ENCODE measurements at places on chromosomes 7 and 10.

- H3K27ac ChIP-seq = no peak overlapping the region
- no peak overlapping the region for H3K4me3 ChIP-seq
- H3K4me1 ChIP-seq = peaks cover 57% of the 10 kb centered on the region
- H3K36me3 ChIP-seq = peaks cover 15% of the 10 kb centered on the region
These were observed 490 bp downstream of the KIN start for GRCh38 chr10:7787150-7787856.

GRCh38 chr7:95357623-95358022 is 33.3 kb upstream of the PON1 start:
- no peak overlapping the region for H3K4me3 ChIP-seq
- H3K27me3 ChIP-seq = peaks cover 8% of the 10 kb centered on the region
- no peak overlapping the region for H3K27ac ChIP-seq

DNA sequence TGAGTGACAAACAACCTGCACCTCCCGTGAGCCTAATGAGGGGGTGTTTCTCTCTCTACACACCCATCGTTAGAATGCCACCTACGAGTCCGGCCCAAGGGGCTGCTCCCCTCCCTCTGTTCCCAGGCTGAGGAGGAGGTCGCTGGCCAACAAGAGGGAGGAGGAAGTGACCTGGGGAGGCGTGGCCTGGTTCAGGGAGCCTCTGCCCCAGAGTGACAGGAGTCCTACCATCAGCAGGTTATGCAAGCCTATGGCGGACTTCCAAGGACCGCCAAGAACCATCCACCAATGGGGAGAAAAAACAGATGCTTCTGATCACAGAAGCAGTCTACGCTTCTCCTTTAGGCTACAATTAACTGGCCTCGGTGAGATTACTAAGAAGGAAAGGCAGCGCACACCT is 12.3 kb upstream of the EGFR start:
- H3K4me3 ChIP-seq = no peak overlapping the region
- no peaks in the 10 kb centered on the region for H3K4me1 ChIP-seq
- DNase-seq = no peak
- H3K27me3 ChIP-seq = peaks cover 22% of the 10 kb centered on the region
- no peaks in the 10 kb centered on the region for H3K36me3 ChIP-seq

DNA sequence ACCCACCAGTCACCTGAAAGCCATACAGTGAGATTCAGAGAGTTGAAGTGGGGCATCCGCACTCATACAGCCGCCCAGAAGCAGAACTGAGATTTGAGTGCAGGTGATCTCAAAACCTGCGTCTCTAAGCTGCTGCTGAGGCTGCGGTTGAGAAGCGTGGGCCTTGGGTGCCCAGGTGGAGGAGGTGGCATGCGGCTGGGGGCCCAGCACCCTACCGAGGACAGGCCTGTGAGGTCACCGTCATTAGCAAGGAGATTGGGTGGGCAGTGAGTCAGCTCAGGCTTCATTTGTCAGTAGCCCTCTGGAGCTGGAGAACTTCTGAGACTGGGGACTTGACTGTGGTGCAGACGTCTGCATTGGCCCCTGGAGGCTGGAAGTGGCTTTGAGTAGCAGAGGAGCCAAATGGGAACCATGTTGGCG is 29.8 kb downstream of the ZMIZ1 start:
- no peaks in the 10 kb centered on the region for H3K27me3 ChIP-seq
- peaks cover 33% of the 10 kb centered on the region for H3K4me1 ChIP-seq
- H3K36me3 ChIP-seq = peaks cover 5% of the 10 kb centered on the region
- no peak overlapping the region for H3K27ac ChIP-seq
- no peak for DNase-seq
- no peak overlapping the region for H3K4me3 ChIP-seq

- peak overlapping the region; percentile 82 for H3K4me3 ChIP-seq
- H3K27me3 ChIP-seq = peaks cover 13% of the 10 kb centered on the region
- peak overlapping the region; percentile 91 for H3K27ac ChIP-seq
- DNase-seq = no peak
These were observed 680 bp downstream of the C7orf57 start for GRCh38 chr7:48035967-48036478.

- DNase-seq = no peak
- H3K4me3 ChIP-seq = no peak overlapping the region
- H3K27me3 ChIP-seq = no peaks in the 10 kb centered on the region
- H3K4me1 ChIP-seq = peaks cover 20% of the 10 kb centered on the region
These were observed 184.2 kb downstream of the MAD1L1 start for GRCh38 chr7:2048531-2048930.

DNA sequence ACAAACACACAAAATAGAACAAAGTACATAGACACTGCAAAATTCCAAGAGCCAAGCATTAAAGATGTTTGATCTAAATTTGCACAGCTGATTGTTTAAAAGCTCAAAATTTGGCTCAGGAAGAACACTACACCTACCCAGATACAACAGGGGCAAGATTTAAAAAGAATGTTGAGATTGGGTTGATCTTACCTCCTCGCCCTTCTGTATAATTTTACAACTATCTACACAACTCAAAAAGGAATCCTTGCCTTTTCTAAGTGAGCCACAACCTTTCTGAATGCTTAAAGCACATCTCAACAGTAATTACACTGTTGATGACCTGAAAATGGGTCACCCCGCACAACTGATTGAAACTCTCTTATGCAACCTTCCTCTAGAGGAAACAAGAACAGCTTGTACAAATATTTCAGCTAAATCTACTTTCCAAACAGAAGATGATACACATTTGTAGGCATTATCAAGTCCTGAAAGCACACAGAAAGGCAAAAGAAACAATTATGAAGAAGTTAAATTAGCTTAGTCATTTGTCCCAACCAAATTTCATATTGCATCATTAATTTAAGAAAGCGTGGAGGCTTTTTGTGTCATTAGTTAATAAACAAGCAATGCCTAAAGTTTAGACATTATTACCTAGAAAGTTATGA is 75.5 kb downstream of the UBE2H start:
- peaks cover 45% of the 10 kb centered on the region for H3K4me1 ChIP-seq
- no peak overlapping the region for H3K4me3 ChIP-seq
- no peak for DNase-seq
- no peaks in the 10 kb centered on the region for H3K27me3 ChIP-seq
- no peak overlapping the region for H3K27ac ChIP-seq

- DNase-seq = no peak
- peaks cover 5% of the 10 kb centered on the region for H3K4me1 ChIP-seq
- H3K36me3 ChIP-seq = no peaks in the 10 kb centered on the region
- no peak overlapping the region for H3K4me3 ChIP-seq
These were observed 13.2 kb downstream of the AKR1B15 start for GRCh38 chr7:134562136-134562535.

- peaks cover 4% of the 10 kb centered on the region for H3K36me3 ChIP-seq
- no peak for DNase-seq
- H3K27ac ChIP-seq = no peak overlapping the region
These were observed 76.4 kb downstream of the MAP3K8 start for GRCh38 chr10:30510184-30510931.

- no peaks in the 10 kb centered on the region for H3K36me3 ChIP-seq
- no peak overlapping the region for H3K27ac ChIP-seq
- peaks cover 60% of the 10 kb centered on the region for H3K27me3 ChIP-seq
- no peak overlapping the region for H3K4me3 ChIP-seq
These were observed 55.7 kb upstream of the MKX start for GRCh38 chr10:27801171-27801785.

DNA sequence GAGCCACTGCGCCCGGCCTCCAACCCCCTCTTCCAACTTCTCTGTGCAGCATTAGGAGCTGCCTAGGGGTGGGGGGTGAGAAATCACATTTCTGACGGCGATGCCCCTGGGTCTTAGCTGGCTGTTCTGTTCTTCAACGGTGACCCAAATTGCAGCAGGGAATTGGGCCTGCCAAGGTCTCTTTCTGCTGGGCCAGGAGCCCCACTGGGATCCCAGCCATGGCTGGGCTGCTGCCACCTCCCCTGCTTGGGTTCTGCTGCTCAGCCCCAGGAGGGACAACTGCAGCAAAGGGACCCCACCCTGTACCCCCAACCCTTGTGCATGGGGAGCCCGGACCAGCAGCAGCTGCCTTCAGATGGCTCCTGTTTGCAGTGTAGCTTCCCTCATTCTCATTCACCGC is 43.7 kb upstream of the GNA12 start:
- no peaks in the 10 kb centered on the region for H3K27me3 ChIP-seq
- H3K4me1 ChIP-seq = peaks cover 4% of the 10 kb centered on the region
- no peak overlapping the region for H3K4me3 ChIP-seq
- DNase-seq = no peak
- no peak overlapping the region for H3K27ac ChIP-seq

- no peaks in the 10 kb centered on the region for H3K36me3 ChIP-seq
- H3K27me3 ChIP-seq = peaks cover 23% of the 10 kb centered on the region
- H3K4me1 ChIP-seq = no peaks in the 10 kb centered on the region
- no peak for DNase-seq
These were observed 28.7 kb downstream of the NUP42 start for GRCh38 chr7:23210506-23210905.

DNA sequence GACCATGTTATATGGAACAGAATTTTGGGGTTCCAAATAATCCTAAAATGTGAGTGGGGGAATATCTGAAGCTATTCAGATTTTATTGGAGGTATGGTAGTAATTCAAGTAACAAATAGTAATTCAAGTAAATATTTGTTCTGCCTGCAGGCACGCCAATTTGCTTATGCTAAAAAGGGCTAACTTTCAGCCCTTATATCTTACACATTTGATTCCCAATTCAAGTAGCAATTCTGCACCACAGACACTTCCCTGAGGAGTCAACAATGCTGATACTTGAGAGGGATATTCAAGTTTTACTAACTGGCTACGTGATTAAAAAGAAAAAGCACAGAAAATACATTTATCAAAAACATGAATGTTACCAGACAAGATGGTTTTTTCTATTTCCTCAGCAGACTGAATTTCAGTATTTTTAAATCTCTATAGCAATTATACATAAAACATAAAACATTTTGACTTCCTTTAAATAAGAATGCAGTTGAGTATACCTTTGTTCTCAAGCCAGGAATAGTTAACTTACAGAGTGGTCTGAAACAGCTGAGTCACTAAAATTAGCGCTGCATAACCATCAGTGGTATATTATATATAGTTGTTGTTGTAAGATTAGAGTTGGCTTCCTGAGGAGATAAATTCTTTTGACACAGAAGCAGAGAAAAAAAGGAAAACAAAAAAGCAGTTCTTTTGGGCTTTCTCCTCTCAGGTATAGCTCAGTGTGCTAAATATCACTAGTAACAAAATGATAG is 33.9 kb downstream of the MTPN start:
- DNase-seq = no peak
- no peaks in the 10 kb centered on the region for H3K27me3 ChIP-seq
- H3K36me3 ChIP-seq = peaks cover 18% of the 10 kb centered on the region
- H3K4me3 ChIP-seq = no peak overlapping the region
- H3K4me1 ChIP-seq = peaks cover 38% of the 10 kb centered on the region

DNA sequence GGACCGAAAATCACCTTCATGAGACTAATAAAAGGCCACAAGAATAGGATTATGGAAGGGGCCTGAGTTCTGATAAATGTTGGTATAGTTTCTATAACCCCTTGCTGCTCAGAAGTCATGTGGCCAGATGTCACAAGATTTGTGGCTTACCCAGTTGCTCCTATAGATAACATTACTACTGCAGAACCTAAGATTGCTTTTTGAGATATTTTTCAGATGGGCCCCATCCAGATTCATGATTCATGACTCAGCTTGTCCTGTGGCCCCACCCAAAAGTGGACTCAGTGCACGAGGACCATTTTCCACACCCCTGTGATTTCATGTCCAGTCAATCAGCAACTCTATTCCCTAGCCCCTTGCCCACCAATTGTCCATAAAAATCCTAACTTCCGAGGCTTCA is 209.0 kb downstream of the ACTR3B start:
- no peaks in the 10 kb centered on the region for H3K36me3 ChIP-seq
- no peak overlapping the region for H3K27ac ChIP-seq
- peaks cover 27% of the 10 kb centered on the region for H3K27me3 ChIP-seq

GRCh38 chr10:72259491-72260238 is 14.1 kb upstream of the DDIT4 start:
- H3K27ac ChIP-seq = peak overlapping the region; percentile 92
- peak overlapping the region; percentile 86 for H3K4me3 ChIP-seq
- H3K36me3 ChIP-seq = peaks cover 1% of the 10 kb centered on the region
- H3K4me1 ChIP-seq = peaks cover 64% of the 10 kb centered on the region
- H3K27me3 ChIP-seq = no peaks in the 10 kb centered on the region

DNA sequence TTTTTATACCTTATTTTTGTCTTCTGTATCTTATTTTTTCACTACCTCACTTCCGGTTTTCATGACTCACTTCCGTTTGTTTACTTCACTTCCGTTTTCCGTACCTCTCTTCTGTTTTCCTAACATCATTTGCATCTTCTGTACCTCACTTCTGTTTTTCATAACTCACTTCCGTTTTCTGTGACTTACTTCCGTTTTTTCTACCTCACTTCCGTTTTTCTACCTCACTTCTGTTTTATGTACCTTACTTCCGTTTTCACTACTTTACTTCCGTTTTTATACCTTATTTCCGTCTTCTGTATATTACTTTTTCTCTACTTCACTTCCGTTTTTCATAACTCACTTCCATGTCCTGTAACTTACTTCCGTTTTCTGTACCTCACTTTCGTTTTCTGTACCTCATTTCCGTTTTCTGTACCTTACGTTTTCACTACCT is 492.5 kb upstream of the AKR1E2 start:
- DNase-seq = no peak
- H3K4me1 ChIP-seq = no peaks in the 10 kb centered on the region
- H3K4me3 ChIP-seq = no peak overlapping the region
- H3K27ac ChIP-seq = no peak overlapping the region
- H3K36me3 ChIP-seq = no peaks in the 10 kb centered on the region

DNA sequence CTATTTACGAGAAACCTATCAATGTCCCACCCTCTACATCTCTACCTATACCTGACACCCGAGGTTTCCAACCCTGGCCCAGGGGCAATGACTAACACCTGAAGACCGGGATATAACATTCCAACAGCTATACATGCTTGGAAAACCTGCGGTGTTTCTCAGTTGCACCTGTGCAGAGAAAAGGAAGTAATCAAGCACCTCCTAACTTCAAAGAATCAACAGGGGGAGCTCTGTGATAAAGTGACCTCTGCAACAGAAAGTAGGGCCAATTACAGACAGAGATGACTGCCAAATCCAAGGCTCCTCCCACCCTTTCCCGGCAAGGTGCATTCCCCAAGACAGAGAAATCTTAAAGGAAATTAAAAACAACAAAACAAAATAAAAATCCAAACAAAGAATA is 41.3 kb downstream of the CCDC6 start:
- H3K4me3 ChIP-seq = no peak overlapping the region
- peaks cover 5% of the 10 kb centered on the region for H3K36me3 ChIP-seq
- no peak overlapping the region for H3K27ac ChIP-seq
- H3K4me1 ChIP-seq = peaks cover 64% of the 10 kb centered on the region
- no peaks in the 10 kb centered on the region for H3K27me3 ChIP-seq
- DNase-seq = no peak

DNA sequence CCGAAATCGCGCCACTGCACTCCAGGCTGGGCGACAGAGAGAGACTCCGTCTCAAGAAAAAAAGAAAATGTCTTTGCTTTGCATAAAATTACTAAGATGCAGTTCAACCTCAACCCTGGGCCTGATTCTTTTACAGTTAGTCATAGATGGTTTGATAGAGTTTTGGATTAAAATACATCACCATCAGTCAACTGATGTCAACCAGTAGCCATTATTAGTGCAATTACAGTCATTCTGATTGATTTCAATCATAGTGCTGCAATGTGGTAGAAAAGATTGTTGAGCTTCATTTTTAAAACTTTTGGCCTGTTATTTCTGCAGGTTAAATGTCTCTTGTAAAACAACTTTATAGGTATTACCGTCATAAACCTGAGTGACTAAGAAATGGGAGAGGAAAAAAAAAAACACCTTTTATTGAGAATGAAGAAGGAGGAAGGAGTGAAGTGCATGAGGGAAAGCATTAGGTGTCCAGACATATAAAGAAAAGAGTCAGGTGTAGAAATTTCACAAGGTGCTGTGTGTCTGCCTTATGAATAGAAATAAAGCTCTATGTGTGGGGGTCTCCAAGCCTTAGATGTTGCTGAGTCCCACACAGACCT is 150.6 kb downstream of the TRIL start:
- H3K36me3 ChIP-seq = peaks cover 2% of the 10 kb centered on the region
- no peak overlapping the region for H3K4me3 ChIP-seq
- no peak overlapping the region for H3K27ac ChIP-seq
- H3K27me3 ChIP-seq = peaks cover 21% of the 10 kb centered on the region
- no peak for DNase-seq

Data from central memory CD8-positive, alpha-beta T cell (primary cell).